ENCODE measurements at places on chromosomes 1 and 21. TPM values are rescaled to one million over a fixed set of nuclear protein-coding genes. Genes with fewer than 3 reads are reported as not detected.

The DISP1 gene
- total RNA-seq = 13.5 TPM

The TNFSF18 gene
- 11.1 TPM for total RNA-seq

The OR6N1 gene
- total RNA-seq = 2.2 TPM

The INSRR gene
- not detected for total RNA-seq

The C1orf210 gene
- 0.48 TPM for total RNA-seq

GRCh38 chr1:118944133-118944532, 44.0 kb downstream of the TBX15 start:
- DNase-seq = no peak

- DNase-seq = no peak
These were observed 54.1 kb downstream of the RUNX1 start for GRCh38 chr21:34994766-34995631.

DNA sequence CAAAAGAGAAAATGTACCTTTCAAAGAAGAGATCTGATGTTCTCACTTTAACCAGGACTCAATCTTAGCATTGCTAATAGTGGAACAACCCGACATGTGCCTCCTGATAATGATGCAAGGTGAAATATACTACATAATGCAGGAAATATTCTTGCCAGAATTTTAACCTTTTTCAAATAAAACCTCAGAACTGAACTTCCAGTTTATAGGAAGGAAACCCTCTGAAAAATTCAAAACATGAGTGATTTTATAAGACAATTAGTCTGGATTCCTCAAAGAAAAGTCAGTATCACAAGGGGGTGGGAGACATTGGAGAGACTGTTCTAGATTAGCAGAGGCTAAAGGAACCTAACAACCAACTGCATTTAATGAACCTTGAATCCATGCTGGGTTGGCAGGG, 18.1 kb downstream of the AHCYL1 start:
- DNase-seq = no peak

DNA sequence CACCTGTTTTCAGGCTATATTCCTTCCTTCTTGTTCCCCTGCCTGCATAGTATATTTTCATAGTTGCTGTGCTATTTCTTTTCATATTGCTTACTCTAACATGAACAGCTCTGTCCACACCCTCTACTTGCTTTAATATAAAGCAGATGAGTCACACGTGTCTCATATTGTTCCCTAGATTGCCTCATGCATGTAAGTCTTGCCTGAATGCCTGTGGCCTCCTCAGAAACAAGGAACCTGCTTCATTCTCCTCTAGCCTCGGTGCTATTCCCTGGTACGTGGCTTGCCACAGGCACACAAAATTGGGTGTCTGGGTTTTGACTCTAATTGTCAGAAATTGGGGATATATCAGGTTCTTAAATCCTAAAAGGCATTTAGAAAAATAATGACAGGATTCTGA, 16.5 kb upstream of the PKP1 start:
- peak; percentile 80 for DNase-seq

DNA sequence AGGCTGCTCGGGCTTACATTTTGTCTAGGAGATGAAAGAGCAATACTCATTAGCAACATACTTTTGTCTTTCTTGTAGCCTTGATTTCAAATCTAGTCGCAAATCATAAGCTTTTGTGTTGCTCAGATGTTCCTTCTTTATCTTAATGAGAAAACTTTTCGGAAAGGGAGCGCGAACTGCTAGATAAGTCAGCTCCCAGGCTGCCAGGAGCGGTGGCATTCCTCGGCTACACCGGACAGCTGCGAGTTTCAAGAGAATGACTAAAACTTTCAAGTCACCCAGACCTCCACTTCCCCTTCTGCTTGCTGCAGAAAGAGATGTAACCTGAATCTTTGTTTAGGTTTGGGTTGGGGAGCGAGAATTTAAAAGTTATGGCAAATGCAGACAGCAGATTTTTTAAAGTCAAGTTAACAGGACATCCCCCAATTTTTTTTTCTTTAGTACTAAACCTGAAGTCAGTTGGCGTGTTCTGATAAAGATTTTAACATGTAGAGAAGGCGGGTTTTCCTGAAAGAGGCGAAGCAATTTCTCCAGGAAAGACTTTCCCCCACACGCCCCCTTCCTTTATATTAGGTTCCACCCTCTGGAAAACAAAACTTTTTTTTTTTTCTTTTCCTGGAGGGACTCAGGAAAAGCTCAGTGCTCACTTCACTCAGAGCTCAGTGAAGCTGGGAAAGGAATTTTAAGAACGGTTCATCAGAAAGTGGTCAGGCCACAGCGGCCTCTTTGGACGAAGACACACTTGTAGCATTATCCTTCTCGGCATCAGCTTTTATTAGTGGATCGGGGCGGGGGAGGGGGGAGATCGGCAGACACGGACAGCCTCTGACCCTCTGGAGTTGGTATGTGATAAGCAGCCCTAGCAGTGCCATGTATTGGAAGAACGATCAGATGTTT, at the start of gene LHX8:
TSS of gene LHX8 (plus strand) at position 639 of the 897 bp plus-strand sequence. CDS start 2,227 bp downstream, outside the sequence.
- peak; percentile 11 for DNase-seq

DNA sequence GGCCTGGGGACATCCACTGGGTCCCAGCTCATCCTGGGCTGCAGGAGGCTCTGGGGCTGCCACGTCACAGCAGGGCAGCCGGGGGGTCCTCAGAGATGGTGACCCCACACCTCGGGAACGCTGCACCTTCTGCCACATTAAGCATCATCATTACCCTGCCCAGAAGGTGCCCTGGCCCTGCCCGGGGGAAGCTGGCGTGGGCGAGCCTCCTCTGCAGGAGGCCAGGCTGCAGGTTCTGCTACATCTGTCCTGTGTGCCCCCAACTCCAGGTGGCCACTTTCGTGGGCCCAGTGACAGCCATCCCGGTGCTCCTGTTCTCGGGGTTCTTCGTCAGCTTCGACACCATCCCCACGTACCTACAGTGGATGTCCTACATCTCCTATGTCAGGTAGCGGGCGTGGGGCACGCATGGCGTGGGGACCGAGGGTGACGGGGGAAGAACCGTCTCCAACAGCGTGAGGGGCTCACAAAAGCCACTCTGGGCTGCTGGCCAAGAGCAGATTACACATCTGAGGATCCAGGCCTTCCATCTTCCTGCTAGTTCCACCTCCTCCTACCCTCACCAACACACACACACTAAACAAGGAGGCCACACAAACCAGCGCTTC, 20.8 kb downstream of the TFF3 start:
- DNase-seq = no peak

GRCh38 chr21:9756677-9757076, 764.7 kb upstream of the TPTE start:
- no peak for DNase-seq

GRCh38 chr1:228511546-228512445, 24.6 kb downstream of the RNF187 start:
- no peak for DNase-seq

DNA sequence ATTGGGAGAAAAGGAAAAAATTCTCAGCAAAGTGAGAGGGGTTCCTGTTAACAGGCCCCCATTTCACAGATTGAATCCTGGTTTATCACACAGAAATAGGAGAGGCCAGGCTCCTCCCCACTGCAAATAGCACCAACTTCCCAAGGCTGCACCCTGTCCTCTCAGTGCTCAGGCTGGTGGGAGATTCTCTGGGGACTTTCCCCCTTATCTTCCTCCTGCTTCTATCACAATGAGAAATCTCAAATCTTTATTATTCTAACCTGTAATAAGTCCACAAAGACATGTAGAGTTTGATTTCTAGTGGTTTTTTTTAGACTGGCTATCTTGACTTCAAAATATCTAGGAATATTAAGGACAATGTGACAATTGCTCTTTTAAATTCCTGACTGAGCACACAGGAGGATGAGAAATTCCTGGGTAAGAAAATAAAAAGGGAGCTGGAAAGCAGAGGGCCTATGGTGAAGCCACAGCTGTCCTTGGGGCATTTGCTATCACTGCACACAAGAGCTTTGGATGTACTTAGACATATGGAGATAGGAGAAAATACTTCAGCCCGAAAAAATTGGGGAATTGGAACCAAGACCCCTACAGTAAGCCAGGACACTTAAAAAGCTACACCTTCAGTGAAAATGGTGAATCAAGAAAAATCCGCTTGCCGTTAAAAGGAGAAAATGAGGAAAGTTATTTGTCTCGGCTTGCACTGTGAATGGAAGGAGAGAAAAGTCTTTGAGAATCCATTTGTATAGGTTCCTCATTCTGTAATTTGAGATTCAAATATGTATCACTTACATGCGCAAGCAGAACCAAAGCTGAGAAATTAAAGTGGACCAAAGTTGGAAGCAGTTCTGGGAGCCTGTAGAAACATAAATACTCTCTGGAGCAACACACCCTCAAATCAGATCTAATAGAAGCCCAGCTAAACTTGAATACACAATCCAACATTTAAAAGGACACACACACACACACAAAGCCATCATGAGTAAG, 65.9 kb upstream of the C1orf105 start:
- DNase-seq = no peak

DNA sequence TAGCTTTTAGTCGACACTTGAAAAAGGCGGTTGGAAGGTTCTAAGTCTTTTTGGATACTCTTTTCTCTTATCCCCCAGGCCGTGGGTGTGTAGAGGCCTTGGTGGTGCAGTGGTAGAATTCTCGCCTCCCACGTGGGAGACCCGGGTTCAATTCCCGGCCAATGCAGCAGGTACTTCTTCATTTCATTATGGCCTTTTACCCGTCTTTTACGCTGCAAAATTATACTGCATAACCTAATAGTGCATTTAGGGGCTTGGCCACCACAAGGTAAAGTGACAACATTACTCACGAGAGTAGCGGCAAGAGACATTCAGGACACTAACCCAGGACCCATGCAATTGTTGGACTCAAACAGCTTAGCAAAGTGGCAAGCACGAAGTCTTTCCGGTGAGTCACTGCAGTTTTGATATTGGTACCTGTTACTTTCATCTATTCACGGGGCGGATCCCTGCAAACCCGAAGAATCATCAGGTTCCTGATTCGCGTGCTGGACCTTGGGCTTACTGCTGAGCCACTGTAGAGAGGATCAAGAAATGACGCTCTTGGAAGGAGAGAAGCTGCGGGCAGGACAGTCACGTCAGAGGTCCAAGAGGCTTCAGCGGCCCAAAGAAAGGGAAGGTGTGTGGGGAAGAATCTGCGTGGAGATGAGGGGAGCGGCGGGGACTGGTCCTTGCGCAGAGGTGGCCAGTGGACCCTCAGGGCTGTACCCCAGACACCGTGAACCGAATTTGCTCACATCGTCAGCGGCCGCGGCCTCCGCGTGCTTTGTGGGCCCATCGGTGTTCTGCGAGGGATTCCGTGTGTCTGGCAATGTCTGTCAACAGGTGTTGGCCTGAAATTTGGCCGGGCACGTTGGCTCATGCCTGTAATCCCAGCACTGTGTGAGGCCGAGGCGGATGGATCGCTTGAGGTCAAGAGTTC, 12.9 kb upstream of the RNU1-4 start:
- DNase-seq = no peak

DNA sequence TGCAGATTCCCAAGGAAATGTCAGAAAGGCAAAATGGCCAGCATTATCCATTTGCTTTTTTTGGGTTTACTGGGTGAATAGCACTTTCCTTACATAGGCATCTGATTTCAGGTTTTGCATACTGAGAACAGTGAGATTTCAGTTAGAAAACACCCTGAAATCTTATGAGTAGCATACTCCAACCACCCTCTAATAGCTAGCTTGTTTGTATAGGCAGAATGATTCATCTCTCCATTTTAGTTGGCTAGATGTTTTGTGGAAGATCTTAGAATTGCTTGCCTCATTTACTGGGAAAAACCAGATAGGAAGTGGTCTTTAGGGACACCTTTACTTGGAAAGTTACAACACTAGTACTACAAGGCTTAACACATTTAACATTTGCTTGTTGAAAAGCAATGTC, 10.4 kb downstream of the KYAT3 start:
- no peak for DNase-seq

DNA sequence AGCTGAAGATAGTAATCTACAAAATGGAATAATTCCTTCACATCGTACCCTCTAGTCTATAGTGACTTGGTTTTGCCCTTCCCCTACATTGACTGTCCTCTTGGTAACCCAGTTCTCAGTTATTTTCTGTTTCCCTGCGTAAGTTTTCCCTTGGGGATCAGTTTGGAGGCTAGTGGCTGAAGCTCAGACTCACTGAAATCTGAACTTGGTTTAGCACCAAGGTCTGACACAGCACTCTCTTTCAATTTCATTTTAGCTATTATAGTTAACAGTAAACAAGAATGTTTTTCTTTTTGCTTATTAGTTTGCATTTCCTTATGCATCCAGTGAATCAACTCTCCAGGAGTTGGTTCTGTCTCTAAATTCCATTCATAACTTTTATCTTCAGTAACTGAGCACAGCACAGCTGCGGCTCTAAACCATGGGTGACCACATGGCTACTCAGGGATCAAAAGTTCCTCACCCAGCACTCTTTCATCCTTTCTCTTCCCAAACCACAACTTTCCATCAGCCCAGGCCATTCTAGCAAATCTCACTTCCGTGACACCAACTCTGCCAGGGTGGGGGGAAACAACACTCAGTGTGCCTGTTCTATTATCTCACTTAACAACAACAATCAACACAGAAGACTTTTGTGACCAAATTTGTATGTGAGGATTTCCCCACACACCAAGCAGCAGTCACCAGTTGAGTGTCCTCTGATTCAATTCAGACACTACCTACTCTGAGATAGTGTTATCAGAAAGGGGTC, 17.6 kb upstream of the IFI6 start:
- DNase-seq = peak; percentile 51

- DNase-seq = no peak
These were observed 114.9 kb downstream of the HUNK start for GRCh38 chr21:31987696-31988095.

DNA sequence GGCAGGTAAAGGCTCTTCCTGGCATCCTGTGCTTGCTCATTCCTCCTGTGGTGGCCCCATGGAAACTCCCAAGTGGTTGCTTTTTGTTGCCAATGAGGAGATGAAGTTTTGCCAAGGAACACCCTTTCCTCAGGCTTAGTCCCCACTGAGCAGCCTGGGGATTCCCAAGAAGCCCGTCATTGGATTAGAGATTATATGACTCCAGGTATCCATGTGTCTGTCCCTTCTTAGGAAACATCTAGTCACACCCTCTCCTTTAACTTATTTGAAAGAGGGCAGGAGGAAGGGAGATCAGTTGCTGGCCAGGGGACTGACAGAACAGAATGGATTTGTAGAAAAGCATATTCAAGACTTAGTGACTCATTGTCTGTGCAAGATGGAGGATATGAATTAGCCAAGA, 3.8 kb upstream of the LCE3A start:
- no peak for DNase-seq

GRCh38 chr1:2914702-2915101, 106.6 kb upstream of the ACTRT2 start:
- peak; percentile 18 for DNase-seq

Data from umbilical cord (tissue), 2 donors.